Foreskin melanocyte (primary cell): ENCODE measurements at places on chromosomes 3 and 15.
A peak's percentile ranks its signal among the peaks of the same experiment; 100 is the strongest.

DNA sequence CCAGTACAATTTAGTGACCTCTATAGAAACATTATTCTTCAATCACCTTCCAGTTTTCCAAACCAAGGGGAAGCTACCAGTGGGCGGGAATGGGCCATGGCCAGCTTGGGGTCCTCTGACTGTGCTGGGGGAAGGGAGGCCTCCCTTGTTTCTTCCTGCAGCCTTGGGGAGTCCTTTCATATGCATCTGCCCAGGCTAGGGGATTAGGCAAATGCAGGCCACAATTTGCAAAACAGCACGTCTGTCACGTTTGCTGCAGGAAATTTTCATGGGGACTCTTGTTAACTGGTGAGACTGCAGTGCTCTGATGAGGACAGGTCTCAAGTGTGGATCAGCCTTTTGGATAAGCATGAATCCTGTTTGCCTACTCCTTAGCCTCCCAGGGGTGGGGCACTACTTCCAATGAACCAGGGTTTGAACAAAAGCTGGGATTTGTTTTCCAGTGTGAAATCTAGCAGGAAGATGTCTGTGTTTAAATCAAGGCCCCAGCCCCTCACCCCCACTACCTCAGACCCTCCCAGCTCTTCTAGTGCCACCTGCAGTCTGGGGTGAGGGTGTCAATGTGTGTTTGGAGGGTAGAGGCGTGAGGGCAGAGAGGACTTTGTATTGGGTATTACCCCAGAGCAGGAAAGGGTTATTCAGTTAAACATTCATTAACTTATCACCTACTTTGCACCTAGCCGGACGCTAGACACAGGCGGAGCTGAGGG, 219.9 kb downstream of the OPA1 start:
- no peak for DNase-seq

- no peak for DNase-seq
Measured at GRCh38 chr3:186989429-186989828, 59.1 kb downstream of the ST6GAL1 start.

GRCh38 chr3:28824316-28824715, 456.6 kb upstream of the RBMS3 start:
- DNase-seq: no peak

DNA sequence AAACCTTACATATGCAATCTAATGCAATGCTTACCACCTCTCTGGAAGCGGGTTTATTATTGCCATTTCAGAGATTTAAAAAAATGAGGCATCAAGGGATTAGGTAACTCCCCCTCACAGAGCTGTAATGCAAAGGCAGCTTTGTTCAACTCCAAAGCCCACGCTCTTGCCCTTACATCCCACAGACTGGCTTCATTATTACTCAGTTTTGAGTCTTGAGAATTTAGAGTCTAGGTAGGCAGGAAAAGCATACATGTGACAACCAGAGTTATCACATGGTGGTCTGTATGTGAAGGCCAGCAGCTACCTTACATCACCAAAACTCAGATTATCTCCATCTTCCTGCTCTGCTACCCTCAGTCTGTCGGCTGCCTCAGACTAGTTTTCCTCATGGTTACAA, 326.9 kb downstream of the UACA start:
- DNase-seq: no peak

- no peak for DNase-seq
Measured at GRCh38 chr15:60592371-60593169, 113.6 kb upstream of the ICE2 start.

DNA sequence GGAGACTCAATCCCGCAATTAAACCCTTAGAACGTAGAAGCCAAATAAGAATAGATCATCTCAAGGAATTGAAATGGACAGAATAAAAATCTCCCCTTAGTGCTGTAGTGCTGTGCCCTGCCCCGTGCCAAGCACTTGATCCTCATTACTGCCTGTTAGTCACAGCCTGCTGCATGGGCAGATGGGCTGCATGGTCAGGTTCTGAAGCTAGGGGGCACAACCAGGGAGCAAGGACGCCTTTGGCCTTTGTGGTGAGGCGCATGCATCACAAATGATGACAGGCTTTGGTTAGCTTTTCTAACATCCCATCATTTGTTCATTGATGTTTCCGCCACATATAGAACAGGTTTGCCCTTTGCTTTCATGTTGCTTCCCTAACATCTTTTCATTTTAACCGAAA, 336.3 kb upstream of the ADAMTS9 start:
- no peak for DNase-seq

- no peak for DNase-seq
Measured at GRCh38 chr3:112104774-112105173, 18.6 kb downstream of the C3orf52 start.

- DNase-seq: no peak
Measured at GRCh38 chr15:93862791-93863190, 368.6 kb upstream of the MCTP2 start.

DNA sequence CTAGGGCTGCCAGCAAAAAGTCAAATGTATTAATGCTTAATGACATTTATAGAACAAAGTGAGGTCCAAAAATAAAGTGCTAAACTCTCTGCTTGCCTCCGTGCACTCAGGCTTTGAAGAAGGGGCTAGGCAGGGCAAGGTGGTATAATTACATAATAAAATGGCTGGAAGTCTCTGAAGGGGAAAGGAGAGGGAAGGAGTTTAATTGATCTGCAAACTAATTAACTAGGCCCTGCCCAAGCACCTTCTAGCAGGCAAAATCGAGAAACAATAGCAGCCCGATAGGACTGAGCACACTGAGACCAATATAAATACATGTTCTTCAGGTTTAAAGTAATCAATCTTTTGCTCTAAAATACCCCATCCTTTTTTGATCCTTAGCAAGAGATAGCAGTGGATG, 13.0 kb downstream of the DIS3L start:
- no peak for DNase-seq

DNA sequence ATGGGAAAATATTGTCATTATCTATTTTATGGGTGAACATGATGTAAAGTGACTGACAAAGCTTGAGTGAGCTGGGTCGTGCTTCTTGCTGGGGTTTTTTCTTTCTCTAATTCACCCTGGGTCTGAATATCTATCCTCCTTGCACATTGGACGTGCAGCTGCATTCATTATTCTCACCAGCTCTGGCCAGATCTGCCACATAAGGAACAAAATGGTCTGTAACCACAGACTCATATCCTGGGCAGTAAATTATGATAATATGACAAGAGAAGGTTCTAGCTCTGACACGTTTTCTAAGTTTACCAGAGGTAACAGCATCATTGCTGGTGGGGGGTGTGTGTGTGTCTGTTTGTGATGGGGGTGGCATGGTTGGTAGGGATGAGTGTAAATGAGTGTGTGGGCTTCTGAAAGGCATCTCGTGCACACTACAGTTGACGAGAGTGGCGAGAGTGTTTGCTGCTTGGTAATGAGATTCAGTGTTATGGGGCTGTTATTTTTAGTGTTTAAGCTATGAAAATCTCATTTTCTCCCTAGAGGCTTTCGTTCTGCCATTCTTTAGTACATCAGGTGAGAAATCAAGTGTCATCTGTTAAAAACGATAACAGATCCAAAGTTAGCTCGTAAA, 418.4 kb downstream of the PDCD6IP start:
- no peak for DNase-seq

GRCh38 chr3:161273589-161274218, 52.6 kb downstream of the NMD3 start:
- DNase-seq: no peak

DNA sequence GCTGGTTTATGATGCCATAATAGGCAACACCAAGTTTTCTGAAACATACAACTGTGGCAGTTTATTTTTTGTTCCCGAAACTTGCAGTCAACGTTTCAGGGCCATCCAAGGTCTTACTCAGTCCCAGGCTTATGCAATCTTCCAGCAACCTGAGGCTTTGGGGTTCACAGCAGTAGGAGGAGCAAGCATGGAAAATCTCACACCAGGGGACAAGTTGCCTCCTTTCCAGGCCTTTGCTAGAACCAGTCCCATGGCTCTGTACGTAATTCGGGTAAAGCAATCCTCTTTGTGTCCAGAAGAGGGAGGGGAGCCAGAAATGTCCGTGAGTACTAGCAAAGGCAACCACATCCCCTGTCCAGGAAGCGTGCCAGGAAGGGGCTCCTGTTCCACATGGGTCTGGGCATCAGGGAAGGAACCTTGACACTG, 4.7 kb upstream of the FAM240A start:
- no peak for DNase-seq

DNA sequence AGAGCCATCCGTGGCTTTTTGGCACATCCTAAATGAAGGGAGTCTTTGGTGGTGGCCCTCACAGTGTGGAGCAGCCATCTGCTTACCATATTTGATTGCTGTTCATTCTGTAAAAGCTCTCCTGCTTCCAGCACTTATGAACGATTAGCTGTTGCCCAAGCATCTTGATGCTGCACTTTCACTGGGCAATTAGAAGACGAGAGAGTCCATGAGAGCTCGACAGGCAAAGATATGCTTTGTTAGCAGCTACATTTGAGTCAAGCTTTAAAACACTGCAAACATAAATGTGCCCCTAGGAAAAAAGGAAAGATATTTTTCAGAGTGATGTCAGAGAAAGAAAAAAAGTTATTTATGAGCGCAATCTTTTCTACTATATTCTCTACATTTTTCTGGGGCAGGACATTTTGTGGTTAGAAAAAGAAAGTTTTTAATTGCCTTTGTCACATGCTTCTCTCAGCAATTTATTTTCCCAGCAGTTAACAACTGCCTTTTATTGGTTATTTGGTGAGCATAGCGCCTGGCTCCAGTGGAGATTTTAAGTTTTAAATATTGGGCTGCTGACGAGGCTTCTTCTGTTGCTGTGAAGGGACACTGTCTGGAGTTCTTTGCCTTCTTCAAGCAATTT, 468.4 kb downstream of the C3orf38 start:
- DNase-seq: peak; percentile 75

DNA sequence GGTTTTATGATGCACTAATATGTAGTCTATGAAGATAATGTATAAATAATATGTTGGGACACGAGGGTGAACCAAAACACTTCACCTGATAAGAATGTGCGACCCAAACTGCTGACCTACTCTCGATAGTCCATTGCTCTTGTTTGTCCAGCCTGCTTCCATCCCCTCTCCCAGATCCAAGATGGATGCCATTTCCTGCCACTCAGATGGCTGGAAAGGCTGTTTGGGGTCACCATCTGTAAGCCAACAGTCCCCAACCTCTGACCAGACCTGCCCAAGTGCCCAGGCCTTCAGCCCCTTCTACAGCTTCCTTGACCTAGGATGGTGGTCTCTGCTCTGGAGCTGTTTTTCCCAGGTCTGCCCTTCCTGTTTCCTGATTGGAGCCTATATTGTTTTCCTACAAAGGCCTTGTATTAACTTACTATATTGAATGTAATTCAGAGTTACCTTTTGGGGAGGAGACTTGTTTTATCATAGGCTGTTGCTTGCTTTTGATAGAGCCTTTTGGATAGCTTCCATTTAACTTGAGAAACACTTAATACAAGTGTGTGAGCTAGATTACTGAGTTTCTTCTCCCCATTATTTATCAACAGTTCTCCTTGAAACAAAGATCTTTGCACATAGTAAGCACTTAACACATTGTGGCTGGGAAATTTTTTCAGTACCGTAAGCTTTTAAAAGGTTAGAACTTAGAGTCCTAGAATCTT, 5.0 kb upstream of the PAQR9 start:
- no peak for DNase-seq

- DNase-seq: no peak
Measured at GRCh38 chr3:174462916-174463315, 396.2 kb upstream of the NAALADL2 start.
